ENCODE measurements at places on chromosomes 6 and 20. TPM values are rescaled to one million over a fixed set of nuclear protein-coding genes. Genes with fewer than 3 reads are reported as not detected.

OLIG3 gene
- not detected for total RNA-seq

RAMACL gene
- 0.77 TPM for total RNA-seq

GPANK1 gene
- 13.7 TPM for total RNA-seq

PPP1R3G gene
- total RNA-seq: 0.25 TPM

IYD gene
- not detected for total RNA-seq

ETV7 gene
- not detected for total RNA-seq

DDAH2 gene
- 16.2 TPM for total RNA-seq

CYP21A2 gene
- total RNA-seq: not detected

TGM3 gene
- total RNA-seq: not detected

MUCL3 gene
- total RNA-seq: not detected

TNXB gene
- 23.1 TPM for total RNA-seq

RIMS4 gene
- 0.34 TPM for total RNA-seq

LRRC1 gene
- total RNA-seq: 0.74 TPM

DNA sequence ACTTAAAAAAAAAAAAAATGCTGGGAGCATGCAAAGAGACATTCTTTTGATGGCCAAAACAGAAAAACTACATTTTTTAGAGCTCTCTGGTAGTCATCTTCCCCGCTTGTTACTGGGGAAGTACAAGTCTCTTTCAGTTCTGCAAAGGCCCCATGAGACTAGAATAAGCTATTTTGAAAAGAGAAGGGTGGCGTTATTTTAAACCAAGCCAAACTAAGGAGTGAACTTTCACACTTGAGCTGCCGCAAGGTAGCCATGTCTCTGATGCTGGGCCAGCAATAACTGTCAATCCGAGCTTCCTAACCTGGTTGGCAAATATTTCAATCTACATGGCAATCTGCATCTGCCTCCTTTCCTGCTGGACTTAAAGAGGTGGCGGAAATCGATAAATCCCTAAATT is 96.7 kb downstream of the L3MBTL3 start:
- no peaks in the 10 kb centered on the region for H3K36me3 ChIP-seq
- no peaks in the 10 kb centered on the region for H3K4me1 ChIP-seq
- DNase-seq: no peak
- H3K4me3 ChIP-seq: no peak overlapping the region
- H3K27ac ChIP-seq: no peak overlapping the region

GRCh38 chr6:42171813-42172581 is 1.2 kb upstream of the GUCA1A start:
- DNase-seq: no peak
- H3K27me3 ChIP-seq: no peaks in the 10 kb centered on the region
- H3K4me1 ChIP-seq: no peaks in the 10 kb centered on the region
- no peaks in the 10 kb centered on the region for H3K36me3 ChIP-seq

GRCh38 chr20:3135507-3136070 is 24.1 kb downstream of the FASTKD5 start:
- no peaks in the 10 kb centered on the region for H3K36me3 ChIP-seq
- no peak overlapping the region for H3K4me3 ChIP-seq
- no peak overlapping the region for H3K27ac ChIP-seq
- H3K4me1 ChIP-seq: peaks cover 8% of the 10 kb centered on the region
- no peaks in the 10 kb centered on the region for H3K27me3 ChIP-seq

GRCh38 chr6:48610846-48611245 is 499.8 kb upstream of the PTCHD4 start:
- H3K36me3 ChIP-seq: no peaks in the 10 kb centered on the region
- no peak overlapping the region for H3K27ac ChIP-seq
- no peak overlapping the region for H3K4me3 ChIP-seq
- H3K27me3 ChIP-seq: no peaks in the 10 kb centered on the region

DNA sequence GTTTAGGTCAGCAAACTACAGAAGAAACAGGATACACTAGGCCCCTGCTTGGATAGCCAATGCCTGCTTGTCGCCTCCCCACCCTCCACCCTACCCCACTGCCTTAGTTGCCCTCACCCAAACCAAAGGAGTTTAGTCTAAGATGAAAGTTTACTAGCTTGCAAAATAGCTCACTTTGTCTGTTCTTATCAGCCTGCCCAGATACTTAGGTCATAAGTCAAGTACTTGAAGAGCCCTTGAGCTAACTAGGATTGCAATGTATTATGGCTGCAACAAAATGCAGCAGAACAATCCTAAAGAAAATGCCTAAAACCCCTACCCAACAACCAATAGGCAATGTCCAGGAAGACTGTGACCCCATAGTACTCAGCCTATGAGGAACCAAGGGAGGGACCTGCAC is 7.3 kb upstream of the ENTPD6 start:
- H3K4me1 ChIP-seq: no peaks in the 10 kb centered on the region
- DNase-seq: no peak
- H3K27ac ChIP-seq: no peak overlapping the region

GRCh38 chr6:25899123-25899522 is 25.1 kb upstream of the SLC17A3 start:
- H3K27ac ChIP-seq: no peak overlapping the region
- H3K4me3 ChIP-seq: no peak overlapping the region
- DNase-seq: no peak

DNA sequence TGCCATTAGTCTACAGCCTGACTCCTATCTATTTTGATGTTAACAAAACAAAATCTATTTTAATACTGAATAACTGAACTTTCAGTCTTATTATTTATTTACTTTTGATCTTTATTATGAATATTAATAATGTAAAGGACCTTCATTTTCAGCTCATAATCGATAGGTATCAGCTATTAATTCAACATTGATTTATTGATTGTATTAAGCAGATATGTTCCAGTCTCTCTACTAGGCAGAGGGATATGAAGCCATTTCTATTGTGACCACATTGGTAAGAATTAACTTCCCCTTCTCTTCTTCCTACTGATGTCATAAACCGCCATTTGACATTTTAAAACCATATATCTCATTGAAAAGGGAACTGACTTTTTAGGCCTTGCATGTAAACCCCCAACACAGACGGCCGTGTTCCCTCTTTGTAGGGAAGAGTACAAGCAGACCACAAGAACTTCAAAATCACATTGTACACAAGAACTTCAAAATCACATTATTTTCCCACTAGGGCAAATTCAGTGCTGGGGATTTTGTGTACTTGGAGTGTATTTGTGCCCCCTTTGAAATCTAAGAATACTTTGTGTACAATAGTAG is 69.5 kb upstream of the FABP7 start:
- DNase-seq: no peak
- H3K4me3 ChIP-seq: no peak overlapping the region
- H3K27me3 ChIP-seq: no peaks in the 10 kb centered on the region
- H3K36me3 ChIP-seq: no peaks in the 10 kb centered on the region

- DNase-seq: no peak
- H3K36me3 ChIP-seq: no peaks in the 10 kb centered on the region
- no peaks in the 10 kb centered on the region for H3K4me1 ChIP-seq
- H3K27me3 ChIP-seq: peaks cover 3% of the 10 kb centered on the region
- no peak overlapping the region for H3K4me3 ChIP-seq
Measured at GRCh38 chr6:107746461-107747030, 77.6 kb downstream of the SCML4 start.

GRCh38 chr6:34484899-34485298 is 19.0 kb downstream of the PACSIN1 start:
- DNase-seq: no peak
- no peaks in the 10 kb centered on the region for H3K36me3 ChIP-seq
- no peak overlapping the region for H3K4me3 ChIP-seq

- no peaks in the 10 kb centered on the region for H3K27me3 ChIP-seq
- H3K4me3 ChIP-seq: no peak overlapping the region
- H3K27ac ChIP-seq: no peak overlapping the region
- DNase-seq: no peak
- H3K4me1 ChIP-seq: no peaks in the 10 kb centered on the region
Measured at GRCh38 chr6:57276946-57277345, 40.5 kb upstream of the PRIM2 start.

- H3K4me3 ChIP-seq: no peak overlapping the region
- no peaks in the 10 kb centered on the region for H3K27me3 ChIP-seq
- H3K27ac ChIP-seq: no peak overlapping the region
- no peak for DNase-seq
Measured at GRCh38 chr20:49987015-49987867, 4.5 kb downstream of the SNAI1 start.

GRCh38 chr6:7418238-7418905 is 28.8 kb downstream of the RIOK1 start:
- DNase-seq: no peak
- no peak overlapping the region for H3K4me3 ChIP-seq
- H3K36me3 ChIP-seq: peaks cover 74% of the 10 kb centered on the region
- no peak overlapping the region for H3K27ac ChIP-seq
- H3K27me3 ChIP-seq: no peaks in the 10 kb centered on the region

- no peak overlapping the region for H3K27ac ChIP-seq
- DNase-seq: no peak
- no peak overlapping the region for H3K4me3 ChIP-seq
- H3K4me1 ChIP-seq: peaks cover 10% of the 10 kb centered on the region
Measured at GRCh38 chr6:20589266-20589665, 55.0 kb downstream of the CDKAL1 start.

DNA sequence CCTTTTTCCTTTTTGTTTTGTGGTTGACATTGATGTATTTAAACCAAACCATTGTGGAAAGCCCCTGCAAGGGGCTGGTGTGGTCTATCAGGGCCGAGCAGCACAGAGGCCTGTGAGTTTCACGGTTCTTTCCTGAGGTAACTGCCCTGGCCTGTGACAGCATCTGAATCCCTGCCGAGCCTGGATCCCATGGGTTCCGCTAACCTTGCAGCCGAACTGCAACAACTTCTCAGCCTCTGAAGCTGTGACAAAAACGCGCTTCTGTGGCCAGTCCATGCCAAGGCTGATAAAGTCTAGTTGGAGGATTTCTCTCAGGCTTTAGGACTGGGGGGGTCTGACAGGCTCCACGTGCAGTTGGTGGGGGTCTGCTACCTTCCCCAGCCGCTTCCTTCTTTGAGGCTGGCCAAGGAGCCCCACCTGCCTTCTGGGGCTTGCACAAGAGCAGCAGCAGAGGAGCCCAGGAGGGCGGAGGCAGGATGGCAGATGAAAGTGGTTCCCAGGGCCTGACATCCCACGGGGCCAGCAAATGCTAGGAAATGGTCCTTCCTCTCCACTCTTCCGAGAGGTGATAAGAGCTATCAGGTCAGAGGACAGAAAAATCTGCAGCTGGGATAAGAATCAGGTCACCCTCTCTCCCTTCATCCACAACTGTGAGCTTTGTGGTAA is 150.9 kb downstream of the PREX1 start:
- H3K27me3 ChIP-seq: no peaks in the 10 kb centered on the region
- DNase-seq: no peak
- H3K36me3 ChIP-seq: no peaks in the 10 kb centered on the region
- peaks cover under 1% of the 10 kb centered on the region for H3K4me1 ChIP-seq
- no peak overlapping the region for H3K27ac ChIP-seq

DNA sequence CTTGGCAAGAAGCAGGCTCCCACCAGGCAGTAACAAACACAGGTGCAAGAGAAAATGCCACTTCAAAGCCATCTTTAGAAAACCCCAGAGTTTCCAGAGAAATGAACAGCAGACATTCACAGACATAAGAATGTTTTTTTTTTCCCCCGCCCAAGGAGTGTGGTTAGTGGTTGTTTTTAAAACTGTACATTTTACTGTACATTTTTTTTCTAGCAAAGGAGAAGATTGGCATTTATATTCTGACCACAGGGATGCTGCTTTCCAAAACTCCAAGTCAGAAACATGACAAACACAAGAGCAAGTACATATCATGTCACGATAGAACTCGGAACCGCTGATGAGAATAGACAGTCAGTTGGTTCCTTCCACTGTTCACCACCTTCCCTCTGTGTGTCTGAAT is 197.9 kb downstream of the LRFN2 start:
- no peaks in the 10 kb centered on the region for H3K4me1 ChIP-seq
- no peaks in the 10 kb centered on the region for H3K27me3 ChIP-seq
- H3K4me3 ChIP-seq: no peak overlapping the region
- DNase-seq: no peak

- no peak overlapping the region for H3K27ac ChIP-seq
- H3K4me3 ChIP-seq: no peak overlapping the region
- no peaks in the 10 kb centered on the region for H3K36me3 ChIP-seq
- no peak for DNase-seq
- H3K4me1 ChIP-seq: peaks cover 31% of the 10 kb centered on the region
Measured at GRCh38 chr20:41613321-41613720, 4.9 kb downstream of the CHD6 start.

GRCh38 chr6:122869437-122870024 is 80.5 kb downstream of the SMPDL3A start:
- no peaks in the 10 kb centered on the region for H3K27me3 ChIP-seq
- no peaks in the 10 kb centered on the region for H3K36me3 ChIP-seq
- no peak overlapping the region for H3K27ac ChIP-seq
- no peaks in the 10 kb centered on the region for H3K4me1 ChIP-seq

GRCh38 chr6:63418741-63419140 is 99.0 kb upstream of the LGSN start:
- no peak for DNase-seq
- H3K36me3 ChIP-seq: no peaks in the 10 kb centered on the region
- no peaks in the 10 kb centered on the region for H3K4me1 ChIP-seq
- no peak overlapping the region for H3K4me3 ChIP-seq
- H3K27me3 ChIP-seq: no peaks in the 10 kb centered on the region

- peaks cover 12% of the 10 kb centered on the region for H3K4me1 ChIP-seq
- H3K27me3 ChIP-seq: no peaks in the 10 kb centered on the region
- no peak overlapping the region for H3K27ac ChIP-seq
- no peak for DNase-seq
Measured at GRCh38 chr6:117156741-117157140, 108.6 kb upstream of the VGLL2 start.

DNA sequence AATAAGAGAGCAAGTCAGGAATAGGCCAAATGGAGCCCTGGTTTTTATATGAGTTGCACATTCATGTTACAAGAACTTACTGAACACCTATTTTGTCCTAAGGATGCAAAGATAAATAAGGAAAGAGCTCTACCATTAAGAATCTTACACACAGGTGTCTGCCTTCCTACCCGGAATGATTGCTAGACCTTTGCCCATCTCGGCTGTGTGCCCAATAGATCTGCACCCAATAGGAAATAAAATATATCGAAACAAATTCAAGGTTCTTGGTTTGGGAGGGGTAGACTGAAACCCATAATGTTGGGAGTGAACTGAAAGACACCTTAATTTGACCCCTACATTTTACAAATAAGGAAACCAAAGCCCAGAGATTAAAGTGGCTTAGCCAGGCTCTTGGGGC is 48.9 kb downstream of the EDN1 start:
- H3K27ac ChIP-seq: no peak overlapping the region
- no peak for DNase-seq
- H3K4me1 ChIP-seq: no peaks in the 10 kb centered on the region
- H3K27me3 ChIP-seq: peaks cover 9% of the 10 kb centered on the region
- H3K36me3 ChIP-seq: no peaks in the 10 kb centered on the region
- no peak overlapping the region for H3K4me3 ChIP-seq

DNA sequence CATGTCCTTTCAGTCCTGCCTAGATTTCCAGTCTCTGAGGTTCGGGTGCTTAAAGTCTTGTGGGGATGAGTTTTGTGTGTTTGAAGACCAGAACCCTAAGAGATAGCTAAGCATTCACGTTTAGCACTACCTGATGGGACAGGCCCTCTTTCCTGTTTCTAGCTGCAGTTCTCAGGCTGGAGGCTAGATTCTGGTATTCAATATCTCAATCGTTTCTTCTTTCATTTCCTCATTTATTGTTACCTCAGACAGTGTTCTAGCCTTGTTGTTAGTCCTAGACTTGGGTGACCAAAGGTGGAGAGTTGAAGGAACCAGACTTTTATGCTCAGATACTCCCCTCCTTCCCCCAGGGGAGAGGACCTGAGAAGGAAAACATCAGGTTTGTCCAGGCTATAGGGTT is 16.8 kb downstream of the CEP250 start:
- peaks cover 17% of the 10 kb centered on the region for H3K4me1 ChIP-seq
- no peaks in the 10 kb centered on the region for H3K27me3 ChIP-seq
- DNase-seq: no peak
- H3K27ac ChIP-seq: no peak overlapping the region
- no peak overlapping the region for H3K4me3 ChIP-seq
- H3K36me3 ChIP-seq: peaks cover 81% of the 10 kb centered on the region

GRCh38 chr6:151475653-151476523 is 17.9 kb upstream of the CCDC170 start:
- H3K36me3 ChIP-seq: no peaks in the 10 kb centered on the region
- no peaks in the 10 kb centered on the region for H3K27me3 ChIP-seq
- DNase-seq: no peak
- H3K4me3 ChIP-seq: no peak overlapping the region

Data from psoas muscle (tissue), 8 donors.